ENCODE measurements at places on chromosomes 2 and 18. TPM values are rescaled to one million over a fixed set of nuclear protein-coding genes. Genes with fewer than 3 reads are reported as not detected.

GRCh38 chr2:19971691-19972090, 18.2 kb downstream of the WDR35 start:
- no peak for DNase-seq

- no peak for DNase-seq
Measured at GRCh38 chr2:181364492-181365170, 92.6 kb upstream of the ITGA4 start.

Gene PSD4
- polyA plus RNA-seq, result 1.6 TPM

Gene DSC1
- 0.56 TPM for polyA plus RNA-seq

Gene RHBDD1
- polyA plus RNA-seq, result 18.4 TPM

Gene EFR3B
- polyA plus RNA-seq, result 5.3 TPM

Data from hindlimb muscle (tissue), 1 donor.